GM10248 (cell line): ENCODE measurements at places on chromosomes 12 and 14.

- no peak for DNase-seq
Observed at GRCh38 chr14:101600336-101600890, 39.1 kb downstream of the DIO3 start.

- no peak for DNase-seq
Observed at GRCh38 chr12:66309606-66310005, 7.3 kb downstream of the HELB start.

- no peak for DNase-seq
Observed at GRCh38 chr14:31867570-31867969, 209.5 kb upstream of the ARHGAP5 start.

GRCh38 chr14:104787736-104788135 lies 7.8 kb downstream of the AKT1 start:
- DNase-seq, result no peak
